NCI-H2081 treated with DMSO at 0.1 percent for 48 hours (cell line): ENCODE measurements at places on chromosomes 13 and 19.

GRCh38 chr13:23772717-23773116, 116.5 kb downstream of the MIPEP start:
- no peak for DNase-seq

DNA sequence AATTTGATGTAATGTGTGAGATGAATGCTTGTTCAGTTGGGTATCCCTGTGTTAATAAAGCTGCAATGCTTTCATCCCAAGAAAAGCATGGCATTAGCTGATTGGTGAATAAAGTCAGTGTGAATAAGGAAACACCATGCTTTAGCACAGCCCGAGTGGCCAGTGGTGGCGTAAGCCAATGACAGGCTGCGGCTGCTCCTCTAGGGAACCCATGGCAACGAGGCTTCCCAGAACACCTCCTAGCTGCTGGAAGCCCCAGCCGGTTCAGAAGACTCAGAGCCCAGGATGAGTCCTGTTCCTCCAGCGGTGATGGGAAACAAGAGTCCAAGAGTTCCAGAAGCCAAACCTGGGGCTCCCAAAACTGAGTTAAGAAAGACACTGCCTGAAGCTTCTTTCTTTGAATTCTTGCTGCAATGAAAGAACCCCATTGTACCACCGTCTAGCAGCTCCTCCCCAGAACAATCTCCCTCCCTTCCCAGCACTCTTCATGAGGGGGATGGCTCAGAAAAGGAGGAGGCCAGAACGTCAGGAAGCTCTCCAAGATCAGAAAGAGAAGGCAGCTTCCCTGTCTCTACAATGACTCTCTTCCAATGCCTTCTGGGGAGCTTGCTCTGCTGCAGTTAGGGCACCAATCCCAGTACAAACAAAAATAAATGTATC, 58.2 kb downstream of the TSHZ3 start:
- DNase-seq, result no peak

- DNase-seq, result no peak
Measured at GRCh38 chr19:28061111-28061510, 1151.8 kb downstream of the UQCRFS1 start.

- no peak for DNase-seq
Measured at GRCh38 chr19:56874530-56874929, 34.0 kb upstream of the PEG3 start.

- DNase-seq, result no peak
Measured at GRCh38 chr13:104962411-104962810, 1573.1 kb downstream of the EFNB2 start.

- DNase-seq, result no peak
Measured at GRCh38 chr19:20357921-20358320, 190.9 kb downstream of the ZNF486 start.

- DNase-seq, result no peak
Measured at GRCh38 chr13:48585456-48585840, 52.6 kb upstream of the RCBTB2 start.

- no peak for DNase-seq
Measured at GRCh38 chr19:29681422-29682235, 16.4 kb downstream of the PLEKHF1 start.

DNA sequence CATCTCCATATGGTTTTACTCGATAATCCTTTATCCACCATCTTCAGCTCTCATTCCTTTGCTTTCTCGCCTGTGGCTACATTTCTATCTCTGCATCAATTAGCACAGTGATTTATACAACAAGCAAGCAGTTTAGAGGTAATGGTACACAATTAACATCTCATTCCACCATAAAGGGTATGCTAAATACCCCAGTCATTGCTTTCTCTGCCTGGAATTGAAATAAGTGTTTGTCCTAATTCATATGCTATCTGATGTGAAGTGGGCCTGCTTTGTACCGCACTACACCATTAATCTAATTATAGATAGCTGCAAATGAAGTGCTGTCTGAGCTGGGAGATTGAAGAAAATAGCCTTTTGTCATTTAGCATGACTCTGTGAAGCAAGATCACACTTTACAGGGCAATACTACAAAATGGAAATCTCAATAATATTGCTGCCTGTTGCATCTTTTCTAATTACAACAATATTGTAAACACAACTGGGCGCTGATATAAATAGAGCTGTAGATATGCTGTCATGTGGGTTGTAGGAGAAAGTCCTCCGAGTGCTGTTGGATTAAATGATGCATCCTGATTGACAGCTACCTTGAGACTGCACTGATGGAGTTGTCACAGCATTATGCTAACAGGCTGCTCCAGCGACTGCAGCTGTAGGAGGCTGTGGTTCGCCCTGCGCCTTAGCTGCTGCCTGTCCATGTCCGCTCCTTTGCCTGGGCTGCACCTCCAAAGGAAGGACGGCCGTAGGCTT, 78.2 kb downstream of the GGACT start:
- DNase-seq, result peak; percentile 54

DNA sequence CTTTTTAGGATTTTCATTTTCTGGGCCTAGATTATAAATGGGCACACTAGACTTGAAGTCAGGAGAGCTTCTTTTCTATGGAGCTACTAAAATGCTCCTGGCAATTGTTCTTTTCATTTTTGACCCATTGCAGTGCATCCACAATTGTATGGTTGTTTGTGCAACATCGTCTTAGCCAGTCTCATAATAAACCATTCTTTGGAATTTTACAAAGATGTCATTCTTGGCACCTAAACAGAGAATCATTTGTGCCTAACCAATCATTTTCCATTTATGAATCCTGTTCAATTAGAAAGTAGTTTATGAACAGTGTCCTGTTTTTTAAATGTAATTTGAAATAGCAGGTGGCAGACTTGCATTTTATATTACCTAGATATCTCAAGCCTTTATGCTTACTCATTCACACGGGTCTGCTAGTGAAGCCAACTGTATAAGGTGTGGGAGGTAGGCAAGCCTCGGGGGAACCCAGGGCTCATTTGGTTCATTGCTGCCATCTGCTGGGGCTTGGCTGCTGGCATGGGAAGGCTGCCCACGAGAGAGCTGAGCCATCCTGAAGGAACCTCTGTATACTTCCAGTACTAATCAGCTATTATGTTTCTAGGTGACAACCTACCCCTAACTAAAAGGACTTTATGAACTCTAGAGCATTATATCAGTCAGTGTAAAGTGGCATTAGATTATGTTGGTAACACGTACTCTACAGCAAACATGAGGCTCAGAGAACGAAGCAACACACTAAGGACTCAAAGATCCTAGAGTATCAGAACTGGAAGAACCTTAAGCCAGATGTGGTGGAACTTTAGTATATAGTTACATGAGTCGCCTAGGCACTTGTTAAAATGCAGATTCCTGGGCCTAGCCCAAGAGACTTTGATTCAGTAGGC, 60.0 kb downstream of the TPT1 start:
- no peak for DNase-seq

DNA sequence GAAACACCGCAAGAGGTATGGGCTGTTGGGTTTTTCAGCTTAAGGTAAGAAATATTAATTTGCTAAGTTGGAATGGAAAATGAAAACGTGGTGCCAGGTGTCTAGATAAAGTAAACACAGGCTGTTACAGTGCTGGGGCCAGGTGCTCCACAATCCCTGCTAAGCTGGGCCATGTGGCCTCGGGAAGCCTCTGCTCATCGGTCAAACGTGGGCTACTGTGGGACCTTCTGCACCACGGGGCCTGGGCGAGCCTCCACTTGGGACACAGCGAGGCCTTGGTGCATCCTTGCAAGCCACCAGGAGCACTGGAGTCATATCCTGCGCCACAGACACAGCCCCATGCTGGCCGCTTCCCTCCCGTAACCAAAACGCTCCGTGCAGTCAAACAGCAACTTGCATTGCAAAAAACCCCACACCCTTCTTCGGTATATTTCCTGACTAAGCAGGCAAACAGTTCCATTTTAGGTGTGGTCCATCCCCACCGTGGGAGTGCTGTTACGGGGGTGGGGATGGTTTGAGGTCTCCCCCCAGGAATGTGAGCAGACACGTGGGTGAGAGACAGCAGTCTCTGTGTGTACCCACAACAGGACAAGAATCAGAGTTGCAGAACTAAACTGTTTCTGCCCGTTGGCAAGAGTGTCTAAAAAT, 96.3 kb upstream of the SOX1 start:
- DNase-seq, result no peak

DNA sequence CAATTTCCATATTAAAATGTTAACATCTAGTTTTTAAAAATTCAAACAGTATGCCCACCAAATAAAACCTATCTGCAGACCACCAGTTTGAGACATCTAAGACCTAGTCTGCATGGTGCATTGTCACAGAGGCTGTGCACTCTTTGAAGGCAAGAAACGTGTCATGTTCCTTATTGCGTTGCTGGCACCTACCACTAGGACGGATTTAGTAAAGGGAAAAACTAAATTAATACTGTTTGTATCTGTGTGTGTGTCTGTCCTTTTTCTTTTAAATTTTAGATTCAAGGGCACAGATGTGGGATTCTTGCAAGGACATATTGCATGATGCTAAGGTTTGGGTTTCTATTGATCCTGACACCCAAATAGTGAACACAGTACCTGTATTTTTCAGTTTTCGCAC, 481.4 kb downstream of the UQCRFS1 start:
- no peak for DNase-seq

DNA sequence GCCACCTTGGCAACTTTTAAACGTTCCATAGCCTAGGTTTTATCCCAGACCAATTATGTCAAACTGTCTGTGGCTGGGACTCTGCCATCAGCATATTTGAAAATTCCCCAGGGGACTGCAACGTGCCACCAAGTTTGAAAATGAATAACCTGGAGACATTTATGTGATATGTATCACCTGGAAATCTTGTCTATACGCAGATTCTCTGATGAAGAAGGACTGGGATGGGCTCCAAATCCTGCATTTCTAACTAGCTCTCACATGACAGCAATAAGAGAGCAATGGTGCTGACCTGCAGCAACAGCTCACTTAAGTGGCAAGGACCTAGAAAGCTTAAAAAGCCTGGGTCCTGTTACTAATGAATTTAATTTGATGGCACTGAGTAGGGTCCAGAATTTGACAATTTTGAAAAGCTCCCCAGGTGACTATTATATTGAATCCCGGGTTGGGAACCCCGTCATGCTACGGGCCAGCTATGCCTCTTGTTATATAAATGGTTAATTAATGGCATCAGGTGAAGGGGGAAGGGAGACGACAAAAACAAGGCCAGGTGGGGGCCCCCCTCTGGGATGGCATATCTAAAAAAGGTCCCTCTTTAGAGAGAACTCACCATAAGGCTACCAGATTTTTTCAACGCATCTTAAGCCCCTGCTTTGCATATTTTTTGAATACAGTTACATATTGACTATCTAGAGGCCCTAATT, 213.7 kb downstream of the ZIC5 start:
- peak; percentile 82 for DNase-seq

DNA sequence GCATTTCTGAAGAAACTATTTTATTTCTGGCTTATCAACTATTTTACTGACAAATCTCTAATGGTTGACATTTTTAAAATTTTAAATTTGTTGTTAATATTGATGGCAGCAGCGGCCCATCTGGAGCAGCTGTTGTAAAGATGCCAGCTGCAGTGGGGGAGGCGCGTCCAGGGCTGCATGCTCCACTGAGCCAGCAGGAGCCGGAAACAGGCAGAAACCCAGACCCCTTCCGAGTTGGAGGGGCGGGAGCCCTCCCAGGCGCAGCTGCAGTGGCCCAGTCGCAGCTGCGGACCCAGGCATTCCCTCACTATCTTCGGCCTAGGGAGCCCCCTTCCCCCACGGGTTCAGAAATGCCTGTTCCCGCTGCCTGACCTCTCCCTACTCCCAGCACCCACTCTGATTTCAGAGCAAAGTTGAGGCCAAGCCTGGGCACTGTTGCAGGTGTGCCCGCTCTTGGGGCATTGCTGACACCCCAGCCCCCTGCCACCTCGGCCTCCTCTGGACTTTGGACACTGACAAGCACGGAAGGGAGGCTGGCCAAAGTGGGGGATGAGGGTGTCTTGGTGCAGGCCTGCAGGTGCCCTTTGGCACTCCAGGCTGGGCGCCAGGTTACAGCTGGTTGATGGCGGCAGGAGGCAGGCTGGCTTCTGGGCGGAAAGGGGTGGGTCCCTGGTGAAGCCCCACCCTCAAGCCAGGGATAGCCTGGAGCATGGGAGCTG, 69.2 kb downstream of the PIBF1 start:
- no peak for DNase-seq

- DNase-seq, result no peak
Measured at GRCh38 chr19:4403005-4403761, 743 bp downstream of the CHAF1A start.

- DNase-seq, result no peak
Measured at GRCh38 chr13:55653497-55653896, 1487.2 kb upstream of the PRR20A start.

DNA sequence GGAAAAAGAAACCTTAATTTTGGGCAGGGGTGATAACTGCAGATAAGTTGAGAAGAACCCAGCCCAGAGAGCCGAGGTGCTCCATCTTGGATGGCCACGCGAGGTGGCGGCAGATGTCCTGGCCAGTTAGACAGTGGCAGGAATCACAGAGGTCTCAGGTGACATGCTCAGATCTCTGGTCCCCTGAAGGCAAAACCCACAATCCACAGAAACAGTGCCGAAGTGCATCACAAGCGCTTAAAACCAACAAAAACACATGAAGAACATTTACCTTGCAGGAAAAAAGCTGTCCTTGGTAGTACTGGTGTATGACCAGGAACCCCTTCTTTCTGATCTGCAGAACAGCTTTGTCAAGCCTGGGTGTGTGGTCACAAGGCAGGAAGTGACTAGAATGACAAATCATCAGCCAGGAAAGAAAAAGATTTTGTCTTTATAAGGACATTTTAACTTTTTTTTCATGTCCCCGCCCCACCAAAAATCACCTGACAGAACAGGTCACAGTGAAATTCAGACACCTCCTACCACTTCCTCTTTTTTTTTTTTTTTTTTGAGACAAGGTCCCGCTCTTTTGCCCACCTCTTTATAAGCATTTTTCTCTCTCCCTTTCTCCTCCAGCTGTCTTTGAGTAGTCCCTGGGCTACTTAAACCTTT, at the start of gene LCP1:
Gene LCP1 (minus strand): TSS at position 338 of the 651 bp plus-strand sequence. CDS start 22,515 bp downstream, outside the sequence.
- DNase-seq, result no peak

- DNase-seq, result no peak
Measured at GRCh38 chr13:91372911-91373310, 25.4 kb downstream of the MIR17HG start.

DNA sequence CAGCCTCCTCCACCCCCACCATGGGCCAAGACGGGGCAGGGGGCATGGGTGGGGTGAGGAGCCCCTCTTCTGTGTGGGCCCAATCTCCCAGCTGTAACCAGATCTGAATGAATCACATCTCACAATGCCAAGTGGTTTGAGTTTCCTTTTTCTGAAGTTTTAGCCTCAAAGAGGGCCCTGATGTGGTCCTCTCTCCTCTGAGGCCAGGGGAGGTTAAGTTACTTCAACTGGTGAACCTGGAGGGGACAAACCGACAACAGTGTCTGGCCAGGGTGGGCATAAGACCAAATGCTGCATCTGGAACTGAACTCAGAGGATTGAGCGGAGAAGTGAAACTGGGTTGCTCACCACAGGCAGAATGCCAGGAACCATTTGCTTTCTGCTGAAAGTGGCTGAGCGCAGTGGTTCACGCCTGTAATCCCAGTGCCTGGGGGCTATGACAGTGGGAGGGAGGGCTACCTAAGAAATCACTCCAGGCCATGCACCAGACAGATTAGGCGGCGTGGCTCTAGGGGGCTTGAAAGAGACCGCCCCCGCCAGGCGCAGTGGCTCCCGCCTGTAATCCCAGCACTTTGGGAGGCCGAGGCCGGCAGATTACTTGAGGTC, 15.4 kb upstream of the IRGC start:
- no peak for DNase-seq

- DNase-seq, result no peak
Measured at GRCh38 chr19:52336791-52337381, 843 bp downstream of the ZNF610 start.
